Skeletal muscle cell (primary cell): ENCODE measurements at places on chromosomes 6 and 20.

DNA sequence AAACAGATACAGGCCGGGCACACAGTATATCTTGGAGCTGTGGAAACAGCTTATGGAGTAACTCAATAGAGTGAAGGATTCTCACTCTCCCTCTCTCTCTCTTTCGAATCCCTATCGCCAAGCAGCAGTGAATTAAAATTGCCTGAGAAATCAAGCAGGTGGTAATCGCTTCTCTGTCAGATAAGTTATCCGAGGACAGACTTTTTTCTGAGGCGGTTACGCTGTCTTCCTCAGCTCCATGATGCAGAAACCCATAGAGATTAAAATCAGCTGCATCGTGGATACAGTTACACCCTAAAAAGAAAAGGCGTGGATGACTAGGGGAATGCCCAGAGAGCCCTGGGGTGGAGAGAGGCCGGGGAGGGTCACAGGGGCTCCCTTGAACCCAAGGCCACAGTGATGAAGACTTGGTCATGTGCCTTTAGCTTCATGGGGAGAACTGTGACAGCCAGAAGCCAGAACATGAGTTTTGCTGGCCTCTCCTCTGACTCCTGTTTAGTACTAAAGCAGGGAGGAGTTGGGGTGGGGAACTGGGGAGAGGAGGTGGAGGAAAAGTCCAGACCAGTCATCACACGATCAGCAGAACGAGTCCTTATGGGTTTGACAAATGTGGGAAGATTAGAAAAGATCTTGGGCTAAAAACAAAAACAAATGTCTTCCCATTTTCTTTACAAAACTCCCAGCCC lies 138.8 kb upstream of the JARID2 start:
- DNase-seq: no peak

- no peak for DNase-seq
These were observed 97.9 kb upstream of the SNX9 start for GRCh38 chr6:157724960-157725741.

GRCh38 chr6:137927777-137928218 lies 60.7 kb downstream of the TNFAIP3 start:
- DNase-seq: no peak

DNA sequence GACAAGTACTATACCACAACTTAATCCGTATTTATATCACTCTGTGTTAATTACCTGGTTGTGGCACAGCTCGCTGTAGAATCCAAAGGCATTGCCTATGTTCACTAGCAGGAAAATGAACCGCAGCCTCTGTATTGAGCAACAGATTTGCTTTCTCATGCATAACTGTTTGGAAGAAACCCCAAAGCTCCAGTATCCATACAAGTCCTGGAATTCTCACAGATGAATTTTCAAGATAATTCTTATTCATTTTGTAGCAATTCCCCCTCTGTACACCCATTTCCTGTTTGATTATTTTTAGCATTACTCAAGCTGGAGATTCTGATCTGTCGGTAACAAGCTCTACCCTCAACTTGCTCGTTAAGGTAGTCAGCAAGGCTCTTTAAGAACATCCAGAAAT lies 63.5 kb downstream of the STMND1 start:
- DNase-seq: no peak

DNA sequence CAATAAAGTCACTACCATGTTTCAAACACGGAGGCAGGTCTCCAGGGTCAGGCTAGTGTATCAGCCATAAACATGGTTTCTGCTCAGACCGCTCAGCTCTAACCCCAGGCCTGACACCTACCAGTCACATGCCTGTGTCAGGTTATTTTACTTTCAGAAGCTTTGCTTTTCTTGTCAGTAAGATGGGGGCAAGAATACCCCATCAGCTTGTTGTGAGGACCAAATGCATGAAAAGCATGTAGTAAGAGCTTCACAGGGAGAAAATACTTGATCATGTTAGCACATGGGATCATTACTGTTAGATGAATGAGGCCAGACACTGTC lies 65.2 kb upstream of the PIM1 start:
- no peak for DNase-seq

GRCh38 chr20:44651434-44651683 lies 140 bp downstream of the ADA start:
- no peak for DNase-seq

GRCh38 chr6:144595266-144595665 lies 310.1 kb downstream of the UTRN start:
- DNase-seq: no peak

GRCh38 chr6:48535582-48536009 lies 424.6 kb upstream of the PTCHD4 start:
- peak; percentile 45 for DNase-seq

DNA sequence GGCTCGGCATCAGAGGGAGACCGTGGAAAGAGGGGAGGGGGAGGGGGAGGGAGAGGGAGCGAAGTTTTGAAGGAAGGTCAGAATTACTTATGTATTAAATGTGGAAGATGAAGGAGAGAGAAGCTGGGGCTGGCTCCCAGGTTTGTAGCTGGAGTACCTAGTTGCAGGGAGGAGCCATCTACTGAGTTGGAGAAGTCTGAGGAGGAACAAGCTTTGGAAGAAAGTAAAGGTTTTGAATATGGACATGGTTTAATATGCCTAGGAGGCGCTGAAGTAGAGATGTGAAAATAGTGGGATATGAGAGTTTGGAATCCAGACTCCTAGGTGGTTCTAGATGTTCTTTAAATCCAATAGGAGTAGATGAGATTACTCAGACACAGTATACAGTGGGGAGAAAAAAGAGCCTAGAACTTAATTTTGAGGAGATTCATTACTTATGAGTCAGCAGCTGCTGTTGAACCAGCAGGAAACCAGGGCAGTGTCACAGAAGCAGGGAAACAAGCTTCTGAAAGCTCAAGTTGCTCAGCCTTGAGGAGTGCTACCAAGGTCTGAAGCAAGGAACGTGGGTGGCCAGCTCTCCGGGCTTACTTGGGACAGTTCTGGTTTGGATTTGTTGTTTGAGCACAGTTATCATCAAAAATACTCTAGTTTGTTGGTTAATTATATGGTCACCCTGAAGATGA lies 149.3 kb downstream of the UTRN start:
- peak; percentile 76 for DNase-seq

- no peak for DNase-seq
These were observed 217.6 kb downstream of the ZNF217 start for GRCh38 chr20:53376021-53376420.

GRCh38 chr6:88349511-88349910 lies 183.4 kb upstream of the CNR1 start:
- DNase-seq: no peak

- no peak for DNase-seq
These were observed 20.9 kb upstream of the ILRUN start for GRCh38 chr6:34717466-34717865.

GRCh38 chr6:6654599-6655575 lies 66.4 kb downstream of the LY86 start:
- DNase-seq: no peak

GRCh38 chr6:7392402-7392801 lies 2.8 kb downstream of the RIOK1 start:
- DNase-seq: no peak

DNA sequence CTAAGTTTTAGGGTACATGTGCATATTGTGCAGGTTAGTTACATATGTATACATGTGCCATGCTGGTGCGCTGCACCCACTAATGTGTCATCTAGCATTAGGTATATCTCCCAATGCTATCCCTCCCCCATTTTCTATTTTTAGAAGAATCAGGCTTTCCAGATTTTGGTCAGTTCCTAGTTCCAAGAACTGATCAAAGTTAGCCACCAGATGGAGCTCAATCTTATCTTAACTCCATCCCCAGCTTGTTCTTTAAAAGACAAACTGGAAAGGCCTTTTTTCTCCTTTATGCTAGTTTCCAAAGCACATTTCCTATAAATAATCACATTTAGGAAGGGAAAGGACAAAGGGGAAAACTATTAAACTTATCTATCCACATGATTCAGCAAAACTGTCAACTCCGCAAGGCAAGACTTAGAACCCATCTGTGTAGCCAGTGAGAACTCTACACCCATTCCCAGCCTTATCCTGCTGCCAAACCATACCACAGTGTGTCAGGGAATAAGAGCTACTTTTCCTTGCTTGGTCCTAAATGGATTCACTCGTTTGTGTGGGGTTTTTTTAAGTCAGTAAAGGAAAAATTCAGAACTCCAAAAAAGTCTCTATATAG lies 22.8 kb upstream of the KHDC1 start:
- DNase-seq: no peak

DNA sequence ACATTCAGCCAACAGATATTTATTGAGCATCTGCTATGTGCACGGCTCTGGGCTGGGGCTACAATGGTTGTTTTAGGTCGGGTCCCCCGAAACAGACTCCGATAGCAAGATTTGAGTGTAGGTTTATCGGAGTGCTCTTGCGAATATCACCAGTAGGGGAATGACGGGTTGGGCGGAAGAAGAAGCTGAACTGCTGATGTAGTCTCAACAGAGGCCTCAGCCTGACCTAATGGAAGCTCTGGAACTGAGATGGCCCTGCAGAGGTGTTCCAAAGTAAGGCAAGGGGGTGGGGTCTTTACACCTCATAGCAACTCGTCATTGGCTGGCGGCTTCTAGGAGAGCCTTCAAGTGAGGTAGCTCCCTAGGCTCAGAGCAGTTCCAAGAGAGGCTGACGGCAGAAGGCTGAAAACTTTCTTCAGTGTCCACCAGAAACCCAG lies 1.1 kb downstream of the L3MBTL1 start:
- no peak for DNase-seq

GRCh38 chr6:152552616-152553209 lies 84.4 kb downstream of the SYNE1 start:
- DNase-seq: peak; percentile 36

DNA sequence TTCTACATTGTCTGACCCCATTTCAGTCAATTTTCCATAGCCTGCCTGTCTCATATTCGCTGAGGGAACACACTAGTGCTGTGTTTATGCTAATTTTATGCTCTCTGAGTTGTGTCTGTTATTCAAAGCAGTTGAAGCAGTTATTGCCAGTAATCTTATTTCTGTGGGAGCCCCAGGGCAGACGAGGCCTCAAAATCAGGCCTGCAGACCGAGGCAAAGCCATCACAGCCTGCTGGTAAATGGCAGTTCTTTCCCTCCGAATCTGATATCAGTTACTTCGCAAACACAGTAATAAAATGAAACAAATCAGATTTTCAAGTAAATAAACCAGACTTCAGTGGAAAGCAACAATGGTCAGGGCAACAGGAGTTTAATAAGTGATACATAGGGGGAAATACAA lies 508.4 kb downstream of the PKHD1 start:
- DNase-seq: no peak

DNA sequence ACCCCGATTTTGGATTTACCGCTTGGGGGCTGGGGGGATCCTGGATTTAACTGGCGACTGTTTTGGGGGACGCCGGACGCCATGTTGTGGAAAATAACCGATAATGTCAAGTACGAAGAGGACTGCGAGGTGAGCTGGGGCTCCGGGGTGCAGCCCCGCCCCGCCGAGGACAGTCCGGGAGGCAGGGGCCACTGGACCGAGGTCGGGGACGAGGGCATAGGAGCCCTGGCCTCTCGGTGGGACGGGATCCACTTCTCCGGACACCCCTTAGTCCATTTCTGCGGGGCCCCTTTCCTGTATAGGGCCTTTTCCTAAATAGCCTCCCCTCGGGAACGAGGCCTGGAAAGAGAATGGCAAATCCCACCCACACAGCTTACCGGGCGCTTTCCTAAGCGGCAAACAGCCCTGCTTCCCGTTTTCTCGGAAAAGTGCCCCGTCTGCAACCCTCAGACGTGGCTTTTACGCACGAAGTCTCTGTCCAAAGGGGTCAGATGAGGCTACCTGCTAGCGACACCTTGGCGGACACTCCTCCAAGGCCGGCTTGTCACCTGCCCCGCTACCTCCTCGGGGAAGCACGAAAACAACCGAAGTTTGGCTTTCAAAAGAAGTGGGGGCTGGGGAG lies 469 bp downstream of the TFAP2C start:
- no peak for DNase-seq

DNA sequence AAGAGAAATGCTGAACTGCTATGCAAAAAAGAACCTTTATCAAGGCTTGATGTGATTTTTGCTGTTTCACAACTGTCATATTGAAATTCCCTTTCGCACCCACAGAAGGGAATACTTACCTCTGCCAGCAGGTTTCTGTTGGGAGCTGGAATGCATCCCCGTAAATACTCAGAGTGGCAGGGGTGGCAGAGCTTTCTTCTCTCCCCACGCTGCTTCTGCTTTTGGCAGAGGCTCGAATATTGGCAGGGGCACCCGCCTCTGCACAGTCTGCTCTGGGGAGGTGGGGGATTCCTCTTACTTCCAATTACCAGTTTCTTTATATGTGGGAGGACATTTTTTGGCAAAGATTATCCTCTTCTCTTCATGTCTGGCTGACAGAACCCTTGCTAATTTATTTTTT lies 28.4 kb downstream of the TMEM200A start:
- DNase-seq: no peak

GRCh38 chr6:110233770-110234374 lies 53.6 kb downstream of the CDC40 start:
- no peak for DNase-seq

DNA sequence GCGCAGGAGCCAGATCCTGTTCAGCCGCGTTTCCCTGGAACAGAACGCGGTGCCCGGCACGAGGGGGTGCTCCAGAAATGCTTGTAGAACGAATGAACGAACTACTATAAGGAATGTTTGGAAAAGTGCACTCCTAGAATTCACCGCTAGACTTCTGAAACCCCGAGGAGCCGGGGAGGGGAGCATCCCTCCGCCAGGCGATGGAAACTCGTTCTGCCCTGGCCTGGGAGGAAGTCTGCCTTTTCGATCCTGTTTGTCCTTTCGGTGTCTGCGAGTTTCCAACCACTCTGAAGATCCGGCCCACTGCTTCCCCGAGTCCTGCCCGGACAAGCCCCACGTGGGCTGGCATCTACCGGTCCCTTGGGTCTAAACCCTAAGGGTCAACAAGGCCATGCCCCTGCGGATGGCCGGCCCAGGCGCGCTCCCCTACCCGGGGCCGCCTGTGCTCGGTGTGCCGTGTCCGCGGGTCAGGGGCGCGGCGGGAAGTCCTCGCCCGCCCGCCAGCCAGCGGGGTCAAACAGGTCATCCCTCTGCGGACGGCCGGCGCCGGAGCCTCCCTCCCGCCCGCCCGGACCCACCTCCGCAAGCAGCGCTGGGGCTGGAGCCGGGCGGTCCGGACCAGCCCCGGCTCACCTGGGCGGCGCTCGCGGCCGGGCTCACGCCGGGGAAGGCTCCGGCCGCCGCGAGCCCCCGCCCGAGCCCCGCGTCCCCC lies 526 bp downstream of the SULF2 start:
- DNase-seq: no peak

GRCh38 chr20:17887331-17888030 lies 81.1 kb downstream of the SNX5 start:
- no peak for DNase-seq

DNA sequence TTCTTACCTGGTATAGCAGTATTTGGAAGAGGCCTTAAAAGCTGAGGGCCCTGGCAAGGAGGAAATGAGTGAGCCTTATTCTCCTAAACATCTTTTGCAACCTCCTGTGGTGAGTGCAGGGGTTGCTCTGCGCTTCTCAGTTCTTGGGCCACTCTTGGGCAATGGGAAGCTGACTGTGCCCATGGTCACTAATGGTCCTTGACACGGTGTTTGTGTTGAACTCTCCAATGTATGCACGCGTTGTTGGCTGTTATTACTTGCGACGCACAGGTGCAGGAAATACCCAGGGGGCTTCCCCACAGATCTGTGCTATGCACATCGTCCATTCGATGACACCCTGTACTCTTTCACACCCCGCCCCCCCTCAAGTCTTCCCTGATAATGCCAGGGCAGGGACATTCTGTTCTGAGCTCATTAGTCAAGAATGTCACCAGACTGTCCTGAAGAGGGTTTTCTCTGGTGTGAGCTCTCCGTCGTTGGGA lies 79.7 kb downstream of the EDN1 start:
- DNase-seq: no peak

GRCh38 chr20:48052475-48052835 lies 267.2 kb upstream of the SULF2 start:
- no peak for DNase-seq

- no peak for DNase-seq
These were observed 708.4 kb downstream of the CD109 start for GRCh38 chr6:74404366-74404765.
